Lower lobe of right lung (tissue), 2 donors: ENCODE measurements at places on chromosomes 5 and 9.

DNA sequence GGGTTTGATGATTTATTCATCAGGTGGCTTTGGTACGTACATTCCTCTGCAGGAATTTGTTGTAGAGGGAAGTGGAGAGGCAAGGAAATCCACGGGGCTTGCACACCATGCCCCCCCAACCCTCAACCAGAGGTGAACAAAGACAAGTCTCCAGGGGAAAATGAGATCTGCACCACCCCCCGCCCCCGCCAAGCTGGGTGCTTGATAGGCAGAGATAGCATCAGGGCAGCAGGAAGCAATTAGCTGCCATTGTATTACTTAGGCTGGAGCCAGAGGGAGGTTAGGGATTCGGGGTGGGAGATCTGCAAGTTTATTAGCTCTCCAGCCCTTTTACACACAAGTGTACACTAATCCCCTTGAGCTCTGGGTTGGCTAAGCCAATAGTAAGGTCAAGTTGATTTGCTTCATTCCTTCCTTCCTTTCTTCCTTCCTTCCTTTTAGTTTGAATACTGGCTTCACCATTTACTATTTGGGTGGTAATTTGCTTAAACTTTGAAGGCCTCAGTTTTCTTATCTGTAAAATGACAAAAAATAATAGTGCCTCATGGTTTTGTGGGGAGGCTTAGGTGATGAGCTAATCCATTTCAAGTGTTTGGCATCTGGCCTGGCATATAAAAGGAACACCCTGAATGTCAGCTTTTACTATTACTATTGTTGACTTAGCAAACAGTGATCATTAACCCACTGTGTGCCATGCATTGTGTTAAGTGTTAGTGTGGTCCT is 34.1 kb downstream of the SPRY4 start:
- no peak for DNase-seq

DNA sequence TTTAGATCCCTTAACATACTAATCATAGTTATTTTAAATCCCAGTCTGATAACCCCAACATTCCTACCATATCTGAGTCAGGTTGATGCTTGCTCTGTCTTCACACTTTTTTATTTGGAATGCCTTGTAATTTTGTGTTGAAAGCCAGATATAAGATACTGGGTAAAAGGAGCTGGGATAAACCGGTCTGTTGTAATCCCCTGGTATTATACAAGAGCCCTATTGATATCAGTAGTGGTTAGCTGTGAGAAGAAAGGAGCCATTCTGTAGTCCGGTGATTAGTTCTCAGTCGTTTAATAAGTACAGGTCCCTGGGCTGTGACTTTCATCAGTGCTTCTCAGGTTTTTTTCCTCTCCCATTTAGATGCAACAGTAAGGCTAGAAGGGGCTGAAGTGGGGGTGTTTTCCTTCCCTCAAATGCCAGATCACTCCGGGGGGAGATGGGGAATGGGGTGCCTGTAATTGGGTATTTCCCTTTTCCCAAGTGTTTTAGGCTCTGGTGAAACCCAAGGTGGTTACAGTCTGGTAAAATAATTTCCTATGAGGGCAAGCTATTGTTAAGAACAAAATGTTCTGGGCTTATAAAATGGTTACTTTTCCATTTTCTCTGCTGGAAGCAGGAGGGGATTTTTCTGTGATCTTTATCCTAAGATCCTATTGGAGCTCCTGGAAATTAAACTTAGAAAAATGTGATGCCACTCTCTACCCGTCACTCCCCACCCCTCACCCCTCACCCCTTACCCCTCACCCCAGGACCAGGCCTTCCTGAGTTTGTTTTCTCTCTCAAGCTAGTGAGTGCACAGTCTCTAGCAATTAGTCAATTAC is 72.7 kb downstream of the KCNN2 start:
- no peak for DNase-seq

DNA sequence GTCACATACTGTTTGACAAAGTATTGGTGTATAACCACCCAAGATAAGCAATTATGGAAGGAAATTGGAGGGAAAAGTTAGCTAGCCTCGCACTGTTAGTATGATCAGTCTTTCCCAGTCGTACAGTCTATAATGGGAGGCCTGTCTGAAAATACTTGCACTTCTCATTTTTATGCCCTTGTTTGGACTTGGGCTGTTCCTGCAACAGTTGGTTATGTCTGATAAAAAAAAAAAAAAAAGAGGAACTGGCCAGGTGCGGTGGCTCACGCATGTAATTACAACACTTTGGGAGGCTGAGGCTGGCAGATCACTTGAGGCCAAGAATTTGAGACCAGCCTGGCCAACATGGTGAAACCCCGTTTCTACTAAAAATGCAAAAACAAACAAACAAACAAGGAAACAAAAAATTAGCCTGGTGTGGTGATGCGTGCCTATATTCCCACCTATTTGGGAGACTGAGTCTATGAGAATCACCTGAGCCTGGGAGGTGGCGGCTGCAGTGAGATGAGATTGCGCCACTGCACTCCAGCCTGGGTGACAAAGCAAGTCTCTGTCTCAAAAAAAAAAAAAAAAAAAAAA is 58.3 kb upstream of the ANKRD33B start:
- DNase-seq, result no peak

- no peak for DNase-seq
Observed at GRCh38 chr5:169788168-169788567, 151.1 kb downstream of the DOCK2 start.

- DNase-seq, result no peak
Observed at GRCh38 chr9:107161338-107161737, 121.7 kb upstream of the RAD23B start.

- no peak for DNase-seq
Observed at GRCh38 chr5:146888351-146888978, 9.9 kb upstream of the PPP2R2B start.

DNA sequence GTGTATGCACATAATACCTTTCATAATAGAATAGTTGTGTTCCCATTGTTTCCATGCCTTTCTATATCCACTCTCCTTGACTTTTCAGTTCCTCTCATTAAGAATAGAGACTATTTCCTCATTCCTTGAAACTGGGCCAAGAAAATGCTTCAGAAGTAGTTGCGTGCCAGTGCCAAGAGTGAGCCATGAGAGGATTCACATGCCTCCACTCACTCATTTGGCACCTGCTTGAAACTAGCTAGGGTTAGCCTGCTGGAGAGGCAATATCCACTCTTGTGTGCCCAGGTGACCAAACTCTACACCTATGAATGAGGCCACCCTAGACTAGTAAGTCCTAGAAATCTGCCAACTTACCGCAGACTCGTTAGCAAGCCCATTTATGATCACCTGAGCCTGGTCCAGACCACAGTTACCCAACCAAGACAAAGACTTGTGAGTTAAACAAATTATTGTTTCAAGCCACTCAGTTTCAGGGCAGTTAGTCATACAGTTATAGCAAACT is 276.3 kb downstream of the EPB41L4A start:
- DNase-seq, result peak; percentile 50

GRCh38 chr9:125359011-125359410 is 97.4 kb downstream of the GAPVD1 start:
- no peak for DNase-seq

DNA sequence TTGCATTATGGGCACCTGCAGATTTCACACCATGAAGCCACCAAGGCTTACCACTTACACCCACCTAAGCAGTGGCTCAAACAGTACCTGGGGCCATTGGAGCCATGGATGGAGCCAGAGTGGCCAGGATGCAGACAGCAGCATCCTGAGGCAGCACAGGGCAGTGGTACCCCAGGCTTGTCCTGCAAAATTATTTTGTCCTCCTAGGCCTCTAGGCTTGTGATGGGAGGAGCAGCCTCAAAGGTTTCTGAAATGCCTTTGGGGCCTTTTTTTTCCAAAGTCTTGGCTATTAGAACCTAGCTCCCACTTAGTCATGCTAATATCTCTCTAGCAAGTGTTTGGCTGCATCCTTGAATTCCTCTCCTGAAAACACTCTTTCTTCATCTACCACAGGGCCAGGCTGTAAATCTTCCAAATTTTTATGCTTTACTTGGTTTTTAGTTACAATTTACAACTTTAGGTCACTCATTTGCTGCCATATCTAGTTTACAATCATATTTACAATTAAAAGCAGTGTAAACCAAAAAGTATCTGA is 15.7 kb downstream of the TMC1 start:
- no peak for DNase-seq

GRCh38 chr5:179195561-179196404 is 135.6 kb downstream of the ZNF354C start:
- DNase-seq, result peak; percentile 41

- no peak for DNase-seq
Observed at GRCh38 chr9:88041447-88041846, 67.1 kb upstream of the CDK20 start.

DNA sequence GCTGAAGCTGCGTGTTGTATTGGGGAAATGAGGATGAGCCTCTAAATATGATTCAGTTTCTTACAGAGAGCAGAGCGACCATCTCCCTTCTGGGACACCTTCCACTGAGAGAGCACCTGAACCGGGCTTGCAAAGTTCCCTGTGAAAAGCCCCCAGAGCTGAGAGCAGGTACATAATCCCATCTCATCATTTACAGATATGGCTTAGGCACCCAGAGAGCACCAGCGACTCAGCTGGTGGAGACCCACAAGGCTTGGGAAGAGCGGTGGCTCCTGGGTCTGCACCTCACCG is 324.3 kb upstream of the IRX4 start:
- no peak for DNase-seq

DNA sequence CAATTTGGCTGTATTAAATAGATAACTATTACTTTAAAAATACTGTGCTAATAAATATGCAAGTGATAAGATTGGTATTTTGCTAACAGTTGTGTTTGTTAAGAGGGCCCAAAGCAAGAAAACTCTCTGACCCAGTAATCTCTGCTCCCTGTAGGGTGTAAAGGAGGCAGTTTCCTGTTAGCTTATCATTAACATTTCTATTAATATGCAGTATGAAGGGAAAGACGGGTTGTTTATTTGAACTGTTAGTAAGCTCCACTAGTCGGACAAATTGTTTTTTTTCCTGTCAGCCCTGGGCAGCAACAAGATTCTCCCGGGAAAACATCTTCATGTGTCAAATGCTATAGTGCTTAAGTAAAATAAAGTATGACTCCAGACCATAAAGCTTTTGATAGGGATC is 35.6 kb downstream of the ERP44 start:
- no peak for DNase-seq

DNA sequence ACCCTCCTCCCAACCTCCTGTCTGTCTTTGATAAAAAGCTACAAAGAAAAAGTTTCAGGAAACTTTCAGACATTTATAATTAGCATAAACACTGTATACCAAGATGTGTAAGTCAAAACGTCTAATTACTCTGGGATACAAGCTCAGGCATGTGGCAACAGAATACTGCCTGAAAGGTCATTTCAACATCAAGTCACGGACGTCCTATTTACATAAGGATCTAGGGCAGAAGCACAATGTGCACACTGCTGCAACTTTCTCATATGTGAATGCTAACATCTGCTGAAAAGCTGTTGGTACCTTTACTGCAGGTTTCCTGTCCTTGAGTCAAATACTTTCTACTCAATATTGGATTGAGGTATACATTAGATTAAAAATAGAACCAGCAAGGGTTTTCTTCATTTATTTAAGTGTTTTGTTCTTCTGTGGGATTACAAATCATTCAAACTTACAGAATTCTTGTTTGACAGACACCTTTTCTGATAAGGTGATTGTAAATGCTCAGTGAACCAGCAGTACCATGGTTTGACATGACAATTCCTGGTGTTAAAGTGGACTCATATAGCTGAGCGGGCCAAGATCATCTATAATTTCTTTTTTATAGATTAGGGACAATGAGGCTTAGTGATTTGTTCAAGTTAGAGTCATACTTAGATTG is 36.8 kb downstream of the ELL2 start:
- no peak for DNase-seq

- DNase-seq, result no peak
Observed at GRCh38 chr5:135158982-135159381, 125.0 kb upstream of the PITX1 start.

DNA sequence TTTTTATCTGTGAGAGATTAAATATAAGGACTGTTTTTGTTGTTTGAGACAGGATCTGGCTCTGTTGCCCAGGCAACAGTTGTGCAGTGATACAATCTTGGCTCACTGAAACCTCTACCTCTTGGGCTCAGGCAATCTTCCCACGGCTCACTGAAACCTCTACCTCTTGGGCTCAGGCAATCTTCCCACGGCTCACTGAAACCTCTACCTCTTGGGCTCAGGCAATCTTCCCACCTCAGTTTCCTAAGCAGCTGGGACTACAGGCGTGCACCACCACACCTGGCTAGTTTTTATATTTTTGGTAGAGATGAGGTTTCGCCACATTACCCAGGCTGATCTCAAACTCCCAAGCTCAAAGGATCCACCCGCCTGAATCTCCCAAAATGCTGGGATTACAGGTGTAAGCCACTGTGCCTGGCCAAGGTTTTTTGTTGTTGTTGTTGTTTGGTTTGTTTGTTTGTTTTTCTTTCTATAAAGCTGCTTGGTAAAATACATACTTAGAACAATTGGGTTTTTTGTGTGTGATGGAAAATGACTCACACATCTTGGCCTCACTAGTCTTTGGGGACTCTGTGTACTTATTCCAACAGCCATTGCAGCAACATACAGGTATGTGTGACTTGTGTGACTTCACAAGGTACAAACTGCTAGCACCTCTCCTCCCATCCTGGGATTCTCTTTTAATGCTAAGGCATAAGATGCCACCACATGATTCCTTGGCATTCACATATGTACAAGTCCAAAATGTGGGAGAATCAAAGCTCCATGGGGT is 36.5 kb upstream of the RASA1 start:
- no peak for DNase-seq

DNA sequence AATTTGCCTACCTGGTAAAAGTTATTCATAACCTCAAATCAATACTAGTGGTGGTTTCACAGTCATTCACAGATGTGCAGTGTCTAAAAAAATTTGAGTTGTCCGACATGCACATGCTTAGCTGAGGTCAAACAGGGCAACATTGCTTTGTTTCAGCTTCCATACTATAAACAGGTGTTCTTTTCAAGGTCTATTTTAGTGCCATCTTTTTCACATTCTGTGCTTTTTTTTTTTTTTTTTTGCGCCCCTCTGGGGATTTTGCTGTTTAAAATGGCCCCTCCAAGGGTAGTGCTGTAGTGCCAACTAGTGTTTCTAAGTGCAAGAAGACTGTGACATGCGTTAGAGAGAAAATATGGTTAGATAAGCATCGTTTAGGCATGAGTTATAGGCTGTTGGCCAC is 14.5 kb downstream of the PHAX start:
- no peak for DNase-seq

- DNase-seq, result no peak
Observed at GRCh38 chr9:106728860-106729259, 134.1 kb upstream of the ZNF462 start.

- DNase-seq, result peak; percentile 73
Observed at GRCh38 chr5:72848474-72849428, 32.3 kb downstream of the TNPO1 start.

GRCh38 chr9:137350696-137351584 is 48.9 kb upstream of the NRARP start:
- DNase-seq, result no peak

DNA sequence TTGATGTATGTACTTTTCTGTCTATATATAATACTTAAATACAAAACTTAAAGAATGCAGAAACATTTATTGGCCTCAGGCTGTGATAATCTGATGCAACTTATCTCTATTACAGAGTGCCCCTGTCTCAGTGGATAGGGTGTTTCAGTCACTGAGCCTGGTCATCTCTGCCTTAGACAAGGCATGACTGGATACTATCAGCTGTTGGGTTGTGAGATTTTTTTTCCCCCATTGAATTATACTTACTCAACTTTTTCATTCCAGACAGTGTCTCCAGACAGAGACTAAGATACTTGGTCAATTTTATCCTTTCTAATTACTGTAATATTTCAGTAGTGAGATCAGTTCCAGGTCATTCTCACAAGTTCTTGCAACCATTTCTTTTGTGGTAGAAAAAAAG is 26.7 kb downstream of the XRCC4 start:
- DNase-seq, result no peak
